Mammary epithelial cell (primary cell): ENCODE measurements at places on chromosomes 13 and 19. TPM values are rescaled to one million over a fixed set of nuclear protein-coding genes. Genes with fewer than 3 reads are reported as not detected.

The F7 gene
- total RNA-seq, result not detected in 2 replicates

The C5AR2 gene
- 0.09 TPM in 1 of 2 replicates, not detected in the other for total RNA-seq

DNA sequence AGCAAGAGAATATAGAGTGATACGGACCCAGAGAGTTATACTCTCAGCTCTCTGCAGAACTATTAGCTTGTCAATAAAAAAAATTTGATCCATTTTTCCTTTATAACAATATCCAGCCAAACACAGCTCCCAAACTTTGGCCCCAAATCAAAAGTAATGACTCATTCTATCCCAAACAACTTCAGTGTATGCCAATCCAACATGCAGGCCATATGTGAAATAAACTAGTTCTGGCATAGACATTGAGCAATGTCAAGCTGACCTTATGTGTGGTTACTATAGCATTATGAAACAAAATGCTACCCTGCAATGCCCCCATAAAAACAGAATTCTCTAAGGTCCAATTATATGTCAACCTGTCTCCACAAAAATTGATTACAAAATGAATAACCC lies 209.5 kb downstream of the DNAJC15 start:
- DNase-seq, result peak; percentile 39

GRCh38 chr13:99439048-99439447 lies 62.2 kb upstream of the TM9SF2 start:
- no peak for DNase-seq

DNA sequence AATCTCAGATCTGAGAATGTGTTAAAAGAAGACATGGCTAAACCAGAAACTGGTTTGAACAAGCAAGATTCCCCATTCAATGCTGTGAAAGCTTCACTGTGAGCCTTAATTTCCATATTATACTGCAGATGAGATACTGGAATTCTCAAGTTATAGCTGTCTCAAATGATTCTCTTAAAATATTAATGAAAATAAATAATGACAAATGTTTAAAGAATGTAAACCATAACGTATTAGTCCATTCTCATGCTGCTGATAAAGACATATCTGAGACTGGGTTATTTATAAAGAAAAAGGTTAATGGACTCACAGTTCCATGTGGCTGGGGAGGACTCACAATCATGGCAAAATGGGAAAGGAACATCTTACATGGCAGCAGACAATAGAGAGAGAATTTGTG lies 667.8 kb downstream of the SLITRK1 start:
- no peak for DNase-seq

GRCh38 chr13:50222569-50223332 lies 207.5 kb downstream of the KCNRG start:
- peak; percentile 96 for DNase-seq

DNA sequence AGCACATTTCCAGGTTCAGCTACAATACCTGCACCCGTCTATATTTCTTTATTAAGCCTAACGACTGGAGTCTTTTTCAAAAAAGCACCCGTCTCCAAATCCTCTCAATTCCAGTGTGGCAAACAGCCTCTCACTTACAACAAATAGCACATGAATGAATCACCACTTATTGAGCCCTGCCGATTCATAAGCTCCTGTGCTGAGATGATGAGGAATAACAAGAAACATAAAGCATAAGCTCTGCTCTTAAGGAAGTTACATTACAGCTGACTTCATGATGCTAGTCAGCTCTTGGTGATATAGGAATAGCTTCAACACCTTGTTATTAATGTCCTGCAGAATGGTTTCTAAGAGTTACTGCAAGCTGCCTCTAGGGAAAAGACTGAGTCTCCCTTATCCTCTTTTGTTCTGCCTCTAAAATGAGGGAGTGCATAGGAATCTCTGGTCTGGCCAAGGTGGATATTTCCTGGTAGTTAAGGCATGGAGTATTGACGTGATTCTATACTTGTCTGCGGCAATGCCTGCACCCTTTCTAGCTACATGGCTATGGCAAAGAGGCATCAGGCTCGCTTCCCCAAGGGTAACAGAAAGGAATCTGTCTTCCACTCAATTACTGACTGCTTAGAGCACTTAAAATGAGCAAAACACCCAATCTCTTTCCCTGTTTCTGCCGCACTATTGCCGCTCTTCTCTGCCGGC lies 195.7 kb downstream of the KLF12 start:
- DNase-seq, result peak; percentile 78
